Aorta (tissue), 5 donors: ENCODE measurements at places on chromosomes 2 and 18. TPM values are rescaled to one million over a fixed set of nuclear protein-coding genes. Genes with fewer than 3 reads are reported as not detected.

Gene ANKAR
- total RNA-seq: 27.2 TPM

Gene STARD6
- not detected for total RNA-seq

Gene GALNT14
- 1.7 TPM for total RNA-seq

Gene MREG
- total RNA-seq: 2.5 TPM

Gene ASPRV1
- 1.9 TPM for total RNA-seq

DNA sequence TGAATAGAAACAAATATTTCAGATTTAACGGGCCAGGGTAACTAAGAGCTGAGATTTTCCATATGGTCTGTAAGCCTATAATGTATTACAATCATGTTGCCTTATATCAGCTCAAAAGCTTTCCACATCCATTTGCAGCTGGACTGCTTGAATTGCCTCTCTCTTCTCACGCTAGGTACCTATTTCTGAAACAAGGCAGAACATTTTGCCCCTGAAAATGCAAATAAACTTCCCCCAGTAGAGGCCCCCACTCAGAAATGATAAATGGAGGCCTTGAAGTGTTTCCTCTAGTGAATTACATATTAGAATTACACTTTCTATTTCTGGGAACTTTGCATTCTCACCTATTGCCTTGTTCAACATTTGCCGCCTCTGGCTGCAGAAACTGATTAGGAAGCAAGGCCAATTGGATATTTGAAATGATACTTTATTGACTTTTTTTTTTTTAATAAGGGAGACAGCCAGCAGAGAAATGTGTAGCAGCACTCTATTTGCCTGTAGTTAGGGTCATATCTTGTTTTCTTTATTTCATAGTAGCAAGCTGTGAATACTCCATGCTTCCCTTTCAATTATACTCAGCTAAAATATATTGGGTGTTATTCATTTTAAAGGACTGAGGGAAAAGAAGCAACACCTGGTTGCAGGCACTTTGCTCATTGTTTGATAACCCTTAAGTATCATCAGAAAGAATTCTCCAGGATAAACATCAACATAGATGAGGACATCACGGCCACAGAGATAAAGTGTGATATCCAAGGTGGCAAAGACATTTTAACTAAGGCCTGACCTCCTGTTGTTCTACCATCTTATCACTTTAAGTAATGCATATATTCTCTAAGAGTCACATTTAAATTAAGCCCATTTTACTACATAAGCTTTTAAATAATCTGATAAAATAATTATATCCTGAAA is 505.5 kb downstream of the LRRTM4 start:
- DNase-seq: no peak
- H3K4me1 ChIP-seq: no peaks in the 10 kb centered on the region
- H3K27ac ChIP-seq: no peak overlapping the region
- H3K4me3 ChIP-seq: no peak overlapping the region

DNA sequence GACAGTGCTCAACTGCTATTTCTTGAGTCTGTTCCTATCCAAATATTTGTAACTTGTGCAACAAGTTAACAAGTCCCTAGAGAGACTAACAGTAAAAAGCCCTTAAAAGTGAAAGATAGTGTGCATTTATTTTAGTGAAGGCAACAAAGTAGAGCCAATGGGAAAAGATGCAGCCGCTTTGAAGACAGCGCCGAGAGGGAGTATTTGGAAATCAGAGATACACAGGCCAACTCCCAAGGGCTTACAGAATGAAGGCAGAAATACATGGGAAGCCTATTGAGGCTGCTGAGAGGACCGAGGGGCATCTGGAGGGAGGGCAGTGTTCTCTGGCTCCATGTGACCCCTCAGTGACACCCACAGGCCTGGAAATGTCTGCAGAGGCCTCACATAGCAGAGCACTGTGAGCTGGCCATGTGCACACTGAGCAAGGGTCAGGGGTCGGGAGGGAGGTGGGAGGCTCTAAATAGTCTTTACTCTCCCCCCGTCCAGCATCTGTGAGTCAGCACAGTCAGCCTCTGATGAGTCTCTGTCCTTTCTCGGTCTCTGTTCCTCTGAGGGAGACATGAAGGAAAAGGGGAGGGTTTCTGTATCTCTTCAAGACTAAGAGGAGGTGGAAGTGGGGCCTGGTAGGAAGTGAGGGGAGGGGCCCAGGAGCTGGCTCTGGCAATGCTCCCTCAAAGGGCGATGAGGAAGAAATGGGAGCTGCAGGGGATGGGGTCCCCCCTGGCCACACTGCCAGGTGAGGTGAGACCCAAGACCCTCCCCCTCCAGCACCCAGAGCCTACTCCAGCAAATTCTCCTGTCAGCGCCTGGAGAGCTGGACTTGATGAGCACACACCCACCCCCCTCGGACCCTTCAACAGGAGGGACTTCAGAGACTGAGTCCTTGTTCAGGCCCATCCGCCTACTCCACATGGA is 133.6 kb downstream of the SP3 start:
- no peak overlapping the region for H3K4me3 ChIP-seq
- H3K27me3 ChIP-seq: no peaks in the 10 kb centered on the region
- no peak overlapping the region for H3K27ac ChIP-seq
- H3K4me1 ChIP-seq: no peaks in the 10 kb centered on the region
- DNase-seq: no peak

DNA sequence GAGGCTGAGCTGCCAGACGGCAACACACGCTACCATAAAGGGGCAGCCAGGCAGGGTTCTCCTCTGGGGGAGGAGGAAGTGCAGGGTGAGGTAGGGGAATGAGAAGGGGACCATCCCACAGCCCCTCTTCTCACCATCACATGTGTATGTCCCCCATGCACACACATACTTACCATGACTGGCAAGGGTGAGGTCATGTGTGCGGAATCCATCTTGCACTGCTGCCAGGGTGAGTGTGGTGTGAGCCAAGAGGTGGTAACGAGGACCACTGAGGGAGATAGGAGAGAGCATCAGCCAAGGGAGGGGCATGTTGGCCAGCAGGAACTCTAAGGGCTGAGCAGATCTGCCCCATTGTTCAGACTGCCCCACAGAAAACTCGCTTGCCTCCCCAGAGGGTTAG is 7.1 kb downstream of the WDR54 start:
- no peak for DNase-seq
- H3K27me3 ChIP-seq: no peaks in the 10 kb centered on the region
- no peak overlapping the region for H3K27ac ChIP-seq

GRCh38 chr2:136068581-136069227 is 49.2 kb downstream of the CXCR4 start:
- H3K27me3 ChIP-seq: no peaks in the 10 kb centered on the region
- DNase-seq: no peak
- no peaks in the 10 kb centered on the region for H3K4me1 ChIP-seq
- H3K27ac ChIP-seq: no peak overlapping the region

- no peak overlapping the region for H3K27ac ChIP-seq
- no peak overlapping the region for H3K4me3 ChIP-seq
- no peaks in the 10 kb centered on the region for H3K4me1 ChIP-seq
- H3K36me3 ChIP-seq: no peaks in the 10 kb centered on the region
Measured at GRCh38 chr2:204298404-204298803, 246.9 kb upstream of the PARD3B start.

DNA sequence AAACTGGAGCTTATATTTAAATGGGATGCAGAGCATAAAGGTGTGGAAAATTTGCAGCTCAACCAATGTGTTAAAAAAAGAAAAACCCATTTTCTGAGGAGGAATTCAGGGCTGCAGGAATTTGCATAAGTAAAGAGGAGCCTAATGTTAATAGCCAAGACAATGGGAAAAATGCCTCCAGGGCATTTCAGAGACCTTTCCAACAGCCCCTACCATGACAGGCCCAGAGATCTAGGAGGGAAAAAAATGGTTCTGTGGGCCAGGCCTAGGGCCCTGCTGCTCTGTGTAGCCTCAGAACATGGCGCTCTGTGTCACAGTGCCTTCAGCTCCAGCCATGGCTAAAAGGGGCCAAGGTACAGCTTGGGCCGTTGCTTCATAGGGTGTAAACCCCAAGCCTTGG is 719.7 kb upstream of the ACVR2A start:
- no peak for DNase-seq
- H3K4me3 ChIP-seq: no peak overlapping the region
- H3K36me3 ChIP-seq: no peaks in the 10 kb centered on the region
- H3K27ac ChIP-seq: no peak overlapping the region
- H3K27me3 ChIP-seq: peaks cover 2% of the 10 kb centered on the region
- H3K4me1 ChIP-seq: no peaks in the 10 kb centered on the region

DNA sequence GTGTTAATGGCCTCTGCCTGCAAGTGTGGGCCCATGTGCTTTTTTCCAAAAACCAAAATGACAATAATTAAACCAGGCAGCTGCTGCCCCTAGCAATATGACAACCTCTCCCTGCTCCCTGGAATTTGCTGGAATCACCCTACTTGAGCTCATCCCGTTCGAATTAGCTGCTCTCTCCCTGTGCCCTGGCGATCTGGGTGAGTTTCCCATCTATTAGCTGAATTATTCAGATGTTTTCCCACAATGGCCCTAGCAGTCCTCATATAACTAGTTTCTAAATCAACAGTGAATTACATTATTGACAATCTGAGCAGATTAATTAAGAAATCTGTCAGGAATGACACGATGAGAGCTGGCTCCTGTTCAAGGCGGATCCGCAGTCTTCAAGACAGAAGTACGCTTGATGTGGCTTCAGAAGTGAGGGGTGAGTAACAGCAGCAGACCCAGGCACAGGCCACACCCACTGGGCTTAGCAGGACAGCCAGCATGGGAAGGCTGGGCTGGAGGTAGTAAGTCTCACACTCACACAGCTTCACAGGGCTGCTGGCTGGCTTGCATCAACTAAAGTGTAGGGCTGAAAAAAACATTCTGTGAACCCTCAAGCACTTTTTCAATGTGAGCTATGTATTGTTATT is 366.2 kb upstream of the ID2 start:
- no peak for DNase-seq
- no peaks in the 10 kb centered on the region for H3K4me1 ChIP-seq
- H3K36me3 ChIP-seq: no peaks in the 10 kb centered on the region

- no peak overlapping the region for H3K4me3 ChIP-seq
- no peaks in the 10 kb centered on the region for H3K27me3 ChIP-seq
Measured at GRCh38 chr18:58257461-58257860, 213.4 kb downstream of the NEDD4L start.

- H3K4me3 ChIP-seq: no peak overlapping the region
- peaks cover 3% of the 10 kb centered on the region for H3K4me1 ChIP-seq
- H3K27ac ChIP-seq: no peak overlapping the region
- DNase-seq: no peak
Measured at GRCh38 chr2:7725171-7725849, 808.1 kb downstream of the RNF144A start.

- no peak overlapping the region for H3K4me3 ChIP-seq
- no peaks in the 10 kb centered on the region for H3K4me1 ChIP-seq
- no peak overlapping the region for H3K27ac ChIP-seq
Measured at GRCh38 chr2:29223257-29223656, 108.0 kb downstream of the CLIP4 start.

GRCh38 chr2:165011199-165011598 is 55.9 kb upstream of the SLC38A11 start:
- no peak overlapping the region for H3K4me3 ChIP-seq
- no peak overlapping the region for H3K27ac ChIP-seq
- no peak for DNase-seq

GRCh38 chr2:150449856-150450255 is 37.6 kb downstream of the RND3 start:
- H3K4me3 ChIP-seq: no peak overlapping the region
- no peaks in the 10 kb centered on the region for H3K27me3 ChIP-seq
- no peak overlapping the region for H3K27ac ChIP-seq
- H3K4me1 ChIP-seq: no peaks in the 10 kb centered on the region
- H3K36me3 ChIP-seq: no peaks in the 10 kb centered on the region

- no peaks in the 10 kb centered on the region for H3K27me3 ChIP-seq
- no peaks in the 10 kb centered on the region for H3K36me3 ChIP-seq
- DNase-seq: no peak
- H3K4me3 ChIP-seq: no peak overlapping the region
Measured at GRCh38 chr2:27954221-27954673, 63.7 kb downstream of the BABAM2 start.

DNA sequence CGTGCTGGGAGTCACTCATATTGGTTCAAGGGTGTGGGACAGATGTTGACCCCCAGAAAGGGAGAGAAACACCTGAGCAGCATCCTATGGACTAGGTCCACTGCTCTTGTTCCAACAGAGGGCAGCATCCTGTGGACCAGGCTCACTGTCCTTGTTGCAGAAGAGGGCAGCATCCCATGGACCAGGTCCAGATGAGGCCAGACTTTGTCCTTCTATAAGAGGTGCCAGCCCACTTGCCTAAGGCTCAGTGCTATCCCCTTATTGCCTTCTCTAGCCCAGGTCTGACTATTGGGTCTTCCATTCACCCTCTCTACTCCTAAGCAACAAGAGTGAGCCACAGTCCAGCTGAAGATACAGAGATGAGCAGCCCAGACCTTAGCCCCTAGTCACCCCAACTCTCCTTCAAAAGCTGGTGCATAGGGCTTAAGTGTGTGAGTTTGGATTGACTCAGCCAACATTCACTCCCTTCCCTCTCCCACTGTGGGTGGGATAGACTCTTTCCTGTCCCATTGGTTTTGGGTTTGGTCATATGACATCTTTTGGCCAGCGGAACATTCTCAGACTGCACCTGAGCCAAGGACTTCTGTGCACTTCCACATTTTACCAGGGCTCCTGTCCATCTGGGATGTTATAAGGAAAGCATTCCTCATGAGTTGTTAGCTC is 132.4 kb upstream of the GPC1 start:
- H3K27me3 ChIP-seq: no peaks in the 10 kb centered on the region
- DNase-seq: no peak
- H3K36me3 ChIP-seq: no peaks in the 10 kb centered on the region
- no peaks in the 10 kb centered on the region for H3K4me1 ChIP-seq
- H3K4me3 ChIP-seq: no peak overlapping the region

GRCh38 chr2:26670931-26671460 is 21.5 kb upstream of the KCNK3 start:
- no peaks in the 10 kb centered on the region for H3K27me3 ChIP-seq
- no peak overlapping the region for H3K27ac ChIP-seq
- H3K4me3 ChIP-seq: no peak overlapping the region
- H3K4me1 ChIP-seq: no peaks in the 10 kb centered on the region

- H3K4me3 ChIP-seq: no peak overlapping the region
- H3K4me1 ChIP-seq: no peaks in the 10 kb centered on the region
- no peak for DNase-seq
- H3K27ac ChIP-seq: no peak overlapping the region
Measured at GRCh38 chr2:129174143-129174542, 805.3 kb upstream of the RAB6C start.

DNA sequence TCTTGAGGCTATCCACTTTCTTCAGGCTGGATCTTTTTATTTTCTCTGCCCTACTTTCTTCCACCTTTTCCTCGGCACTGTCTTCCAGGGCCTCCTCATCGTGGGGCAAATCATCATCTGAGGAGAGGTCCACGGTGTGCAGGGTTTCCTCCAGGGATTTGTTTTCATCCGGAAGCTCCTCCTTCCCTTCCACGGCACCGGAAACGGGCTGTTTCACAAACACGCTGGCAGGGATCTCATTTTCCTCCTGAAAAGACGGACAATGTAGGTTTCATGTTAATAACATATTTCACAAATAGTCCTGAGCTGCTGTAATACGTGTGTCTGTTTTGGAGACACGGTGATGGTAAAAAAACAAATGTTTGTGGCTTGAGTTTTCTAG is 10.4 kb downstream of the CAVIN2 start:
- H3K27me3 ChIP-seq: no peaks in the 10 kb centered on the region
- H3K36me3 ChIP-seq: no peaks in the 10 kb centered on the region
- no peak for DNase-seq
- H3K4me1 ChIP-seq: no peaks in the 10 kb centered on the region
- no peak overlapping the region for H3K4me3 ChIP-seq
- no peak overlapping the region for H3K27ac ChIP-seq

GRCh38 chr2:239963646-239964205 is 61.4 kb downstream of the NDUFA10 start:
- no peaks in the 10 kb centered on the region for H3K4me1 ChIP-seq
- no peaks in the 10 kb centered on the region for H3K36me3 ChIP-seq
- H3K27me3 ChIP-seq: no peaks in the 10 kb centered on the region

- H3K36me3 ChIP-seq: no peaks in the 10 kb centered on the region
- H3K4me1 ChIP-seq: no peaks in the 10 kb centered on the region
- H3K27ac ChIP-seq: no peak overlapping the region
- peak; percentile 33 for DNase-seq
Measured at GRCh38 chr2:232538671-232539070, 821 bp upstream of the CHRNG start.
